GM23248 (cell line): ENCODE measurements at places on chromosomes 5 and 9. TPM values are rescaled to one million over a fixed set of nuclear protein-coding genes. Genes with fewer than 3 reads are reported as not detected.

The MAMDC4 gene
- polyA plus RNA-seq: 0.35 and 0.43 TPM in 2 replicates

The SLC25A25 gene
- polyA plus RNA-seq: 7.5 and 8.2 TPM in 2 replicates

The PPP2R2B gene
- 0.24 and 0.28 TPM in 2 replicates for polyA plus RNA-seq

The RNF180 gene
- 0.04 and 0.10 TPM in 2 replicates for polyA plus RNA-seq

DNA sequence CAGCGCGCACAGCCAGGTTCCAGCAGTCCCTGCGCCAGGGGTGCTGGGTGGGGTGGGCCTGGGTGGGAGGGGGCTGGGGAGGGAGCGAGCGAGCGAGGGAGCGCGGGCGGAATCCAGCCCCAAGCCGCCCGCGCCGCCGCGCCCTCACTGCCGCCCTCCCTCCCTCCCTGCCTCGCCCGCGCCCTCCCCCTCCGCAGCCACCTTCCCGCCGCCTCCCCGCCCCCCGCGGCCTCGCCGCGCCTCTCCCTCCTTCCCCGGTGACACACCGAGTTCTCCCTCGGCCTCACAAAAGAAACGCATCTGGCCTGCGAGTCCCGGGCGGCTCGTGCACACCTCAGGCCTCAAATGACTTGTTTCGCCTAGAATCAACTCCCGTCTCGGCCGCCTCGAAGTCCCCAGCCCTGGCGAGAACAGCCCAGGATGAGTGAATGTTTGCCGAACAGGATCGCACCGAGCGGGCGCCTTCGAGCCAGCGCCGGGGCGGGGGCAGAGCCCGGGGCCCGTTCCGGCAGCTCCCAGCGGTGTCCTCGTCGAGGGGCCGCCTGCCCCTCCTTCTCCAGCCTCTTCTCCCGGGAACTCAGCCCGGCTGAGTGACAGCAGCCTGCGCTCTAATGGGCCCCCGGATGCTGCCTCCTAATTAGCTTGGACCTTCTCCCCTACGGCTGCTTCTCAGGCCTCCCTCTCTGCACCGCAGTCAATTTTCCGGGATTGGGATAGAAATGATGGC, 371 bp upstream of the PITX1 start:
- H3K36me3 ChIP-seq: no peaks in the 10 kb centered on the region
- H3K27me3 ChIP-seq: peaks cover 86% of the 10 kb centered on the region
- peak; percentile 44 for DNase-seq

DNA sequence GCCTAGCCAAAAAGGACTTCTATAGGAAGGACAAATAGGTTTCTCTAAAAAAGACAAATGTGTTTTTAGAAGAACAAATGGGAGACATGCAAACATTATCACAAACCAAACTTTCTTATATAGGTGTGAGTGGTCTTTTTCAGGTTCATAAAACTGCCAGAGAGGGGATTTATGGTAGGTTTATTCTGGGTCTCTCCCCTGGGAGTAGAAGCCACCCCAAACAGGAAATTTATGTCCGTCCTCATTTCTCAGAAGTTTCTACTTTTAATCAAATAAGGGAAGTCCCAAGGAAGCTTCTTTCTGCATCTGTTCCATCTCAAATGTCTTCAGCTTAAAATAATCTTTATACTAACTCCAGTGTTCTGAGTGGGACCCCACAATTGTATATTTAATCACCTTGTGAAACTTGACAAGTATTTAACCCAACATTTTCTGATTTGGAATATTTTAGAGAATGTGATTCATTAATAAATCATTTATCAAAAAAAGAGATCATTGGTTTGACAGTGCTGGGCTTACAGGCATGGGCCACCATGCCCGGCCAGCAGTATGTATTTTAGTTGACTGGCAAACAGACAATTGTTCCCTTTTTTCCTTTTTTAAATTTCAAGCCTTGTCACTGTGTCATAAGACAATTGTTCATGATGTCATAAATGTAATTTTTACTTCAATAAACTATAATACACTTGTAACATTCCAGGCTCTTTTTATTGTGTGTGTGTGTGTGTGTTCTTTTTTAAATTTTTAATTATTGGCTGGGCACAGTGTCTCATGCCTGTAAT, 44.6 kb upstream of the GLDC start:
- H3K4me1 ChIP-seq: no peaks in the 10 kb centered on the region
- H3K4me3 ChIP-seq: no peak overlapping the region
- no peak for DNase-seq
- no peaks in the 10 kb centered on the region for H3K27me3 ChIP-seq
- no peaks in the 10 kb centered on the region for H3K36me3 ChIP-seq

DNA sequence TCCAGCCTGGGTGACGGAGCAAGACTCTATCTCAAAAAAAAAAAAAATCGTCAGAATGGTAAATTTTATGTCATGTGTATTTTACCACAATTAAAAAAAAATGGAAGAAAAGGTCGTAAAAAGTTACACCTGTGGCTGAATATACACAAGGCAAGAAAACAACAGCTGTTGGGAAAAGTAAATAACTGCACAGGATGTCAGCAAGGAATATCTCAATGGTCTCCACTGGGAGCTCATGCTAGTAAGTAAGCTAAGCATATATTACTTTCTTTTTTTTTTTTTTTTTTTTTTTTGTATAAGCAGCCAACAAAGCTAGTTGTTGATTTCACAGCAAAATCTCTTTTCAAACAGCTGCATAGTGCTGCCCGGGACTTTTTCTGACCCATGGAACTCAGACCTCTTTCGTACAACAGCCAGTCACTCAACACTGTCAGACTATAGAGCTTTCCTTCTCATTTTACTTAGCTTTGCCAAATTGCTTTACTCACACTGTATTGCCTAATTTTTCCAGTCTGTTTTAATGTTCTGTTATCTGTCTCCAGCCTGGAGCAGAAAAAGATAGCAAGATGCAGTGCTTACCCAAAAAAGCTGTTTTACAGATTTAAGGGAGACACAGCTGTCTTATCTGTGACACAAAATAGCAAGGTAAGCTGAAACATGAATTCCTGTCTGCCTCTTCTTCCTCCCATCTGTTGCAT, 175.9 kb downstream of the ENC1 start:
- no peak overlapping the region for H3K4me3 ChIP-seq
- H3K27me3 ChIP-seq: no peaks in the 10 kb centered on the region
- DNase-seq: peak; percentile 39
- H3K27ac ChIP-seq: no peak overlapping the region
- H3K36me3 ChIP-seq: no peaks in the 10 kb centered on the region
- H3K4me1 ChIP-seq: no peaks in the 10 kb centered on the region

DNA sequence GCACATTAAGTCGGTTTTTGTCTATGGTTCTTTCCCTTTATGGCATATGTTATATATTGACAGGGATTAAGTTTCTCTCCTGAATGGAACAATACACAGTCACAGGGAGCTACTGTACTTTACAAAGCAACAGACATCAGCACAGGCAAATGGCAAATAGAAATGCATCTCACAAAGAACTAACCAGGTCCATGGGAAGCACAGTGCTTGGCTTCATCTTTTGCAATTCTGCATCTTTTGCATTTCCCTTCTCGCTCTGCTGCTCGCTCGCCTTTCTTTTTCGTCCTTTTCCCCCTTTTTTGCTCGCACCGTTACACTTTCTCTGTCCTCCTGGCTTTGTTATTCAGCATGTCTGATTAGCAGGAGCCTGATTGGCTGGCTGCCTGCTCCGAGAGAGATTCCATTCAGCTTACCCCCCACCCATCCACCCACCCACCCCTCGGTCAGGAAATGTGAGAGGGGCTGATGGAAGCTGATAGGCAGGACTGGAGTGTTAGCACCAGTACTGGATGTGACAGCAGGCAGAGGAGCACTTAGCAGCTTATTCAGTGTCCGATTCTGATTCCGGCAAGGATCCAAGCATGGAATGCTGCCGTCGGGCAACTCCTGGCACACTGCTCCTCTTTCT, at the start of gene ADAMTSL1:
Gene ADAMTSL1, plus strand, starts transcription at position 502 of the 628 bp plus-strand sequence. Its CDS starts 80 bp downstream, at position 582.
- H3K4me1 ChIP-seq: peaks cover 36% of the 10 kb centered on the region
- H3K27me3 ChIP-seq: no peaks in the 10 kb centered on the region
- DNase-seq: peak; percentile 79
- H3K36me3 ChIP-seq: no peaks in the 10 kb centered on the region
- peak within 1 kb of the TSS; percentile 96 for H3K27ac ChIP-seq

GRCh38 chr5:31853398-31854135, 214.6 kb downstream of the PDZD2 start:
- peaks cover 44% of the 10 kb centered on the region for H3K27me3 ChIP-seq
- no peaks in the 10 kb centered on the region for H3K36me3 ChIP-seq
- H3K27ac ChIP-seq: no peak overlapping the region
- no peak for DNase-seq
- peaks cover 4% of the 10 kb centered on the region; the same call in 1 of the 2 replicates for H3K4me1 ChIP-seq

The WDR5 gene
- 21.0 and 21.8 TPM in 2 replicates for polyA plus RNA-seq

The SPINK7 gene
- not detected in 2 replicates for polyA plus RNA-seq

- peaks cover 19% of the 10 kb centered on the region for H3K4me1 ChIP-seq
- H3K27ac ChIP-seq: peak overlapping the region; percentile 44
- H3K36me3 ChIP-seq: peaks cover 11% of the 10 kb centered on the region
- no peaks in the 10 kb centered on the region for H3K27me3 ChIP-seq
- DNase-seq: peak; percentile 84
Measured at GRCh38 chr5:150560401-150561191, 52.7 kb downstream of the NDST1 start.

DNA sequence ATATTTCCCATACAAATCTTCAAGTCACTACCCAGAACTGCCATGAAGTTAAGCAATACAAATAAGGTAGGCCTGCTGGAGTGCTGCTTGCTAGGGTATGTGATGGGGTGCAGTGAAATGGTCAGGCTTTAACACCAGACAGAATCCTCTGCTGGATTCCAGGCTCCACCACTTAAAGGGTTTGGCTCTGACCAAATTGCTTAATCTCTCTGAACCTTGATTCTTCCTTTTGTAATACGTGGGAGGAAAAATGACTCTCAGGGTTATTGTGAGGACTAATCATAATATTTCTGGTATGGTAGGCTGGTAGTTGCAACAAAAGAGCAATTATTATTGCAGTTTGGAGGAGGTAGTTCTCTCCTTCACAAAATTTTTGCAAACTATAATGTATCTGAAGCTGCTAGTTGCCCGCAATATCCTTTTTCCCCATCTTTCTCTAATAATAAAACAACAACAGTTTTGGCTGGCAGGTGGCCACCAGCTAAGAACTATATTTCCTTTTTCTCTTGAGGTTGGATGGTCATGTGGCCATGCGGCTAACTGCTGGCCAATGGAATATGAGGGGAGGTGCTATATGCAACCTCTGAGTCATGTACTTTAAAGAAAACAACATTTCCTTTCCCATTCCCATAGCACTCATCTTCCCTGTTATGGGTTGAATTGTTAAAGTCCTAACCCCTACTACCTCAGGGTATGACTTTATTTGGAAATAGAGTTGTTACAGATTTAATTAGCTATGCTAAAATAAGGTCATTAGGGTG, 44.1 kb downstream of the CCL28 start:
- no peak overlapping the region for H3K27ac ChIP-seq
- H3K4me3 ChIP-seq: no peak overlapping the region
- DNase-seq: peak; percentile 47
- no peaks in the 10 kb centered on the region for H3K36me3 ChIP-seq

DNA sequence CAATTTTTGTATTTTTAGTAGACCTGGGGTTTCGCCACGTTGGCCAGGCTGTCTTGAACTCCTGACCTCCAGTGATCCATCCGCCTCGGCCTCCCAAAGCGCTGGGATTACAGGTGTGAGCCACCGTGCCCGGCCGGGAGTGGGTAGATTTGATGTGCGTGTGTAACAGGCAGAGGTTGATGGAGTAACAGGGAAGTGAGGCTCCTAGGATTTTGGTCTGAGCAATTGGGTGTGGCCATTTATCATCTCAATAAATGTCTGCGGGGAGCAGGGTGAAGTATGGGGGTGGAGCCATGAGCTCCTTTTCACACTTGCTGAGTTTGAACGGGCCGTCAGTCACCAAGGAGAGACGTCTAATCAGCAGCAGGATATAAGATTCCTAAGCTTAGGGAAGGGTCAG, 1.2 kb upstream of the REXO4 start:
- peak; percentile 35 for DNase-seq
- no peak overlapping the region for H3K27ac ChIP-seq
- peaks cover 8% of the 10 kb centered on the region for H3K4me1 ChIP-seq
- peak overlapping the region; percentile 87; the same call in 1 of the 2 replicates for H3K4me3 ChIP-seq
- no peaks in the 10 kb centered on the region for H3K27me3 ChIP-seq

The OR2Y1 gene
- not detected in 2 replicates for polyA plus RNA-seq

DNA sequence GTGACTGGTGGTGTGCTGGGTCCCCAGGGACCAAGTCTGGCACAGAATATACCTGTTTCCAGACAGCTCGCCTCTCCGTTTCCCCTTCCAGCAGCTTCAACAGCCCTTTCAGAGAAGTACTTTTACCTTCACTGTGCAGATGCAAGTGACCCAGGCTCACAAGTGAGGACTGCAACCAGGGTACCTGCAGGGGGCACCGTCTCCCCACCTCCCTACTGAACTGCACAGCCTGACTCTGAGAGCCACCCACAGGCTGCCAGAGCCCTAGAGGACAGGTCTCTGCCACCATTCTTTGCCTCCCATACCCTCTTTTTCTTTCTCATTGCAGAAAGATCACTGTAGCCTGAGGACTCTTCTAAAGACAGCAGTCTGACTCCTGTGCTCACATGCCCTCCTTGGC, 15.4 kb downstream of the IL9 start:
- H3K27ac ChIP-seq: no peak overlapping the region
- peaks cover 10% of the 10 kb centered on the region; the same call in 1 of the 2 replicates for H3K4me1 ChIP-seq
- peaks cover 5% of the 10 kb centered on the region; the same call in 1 of the 2 replicates for H3K27me3 ChIP-seq

DNA sequence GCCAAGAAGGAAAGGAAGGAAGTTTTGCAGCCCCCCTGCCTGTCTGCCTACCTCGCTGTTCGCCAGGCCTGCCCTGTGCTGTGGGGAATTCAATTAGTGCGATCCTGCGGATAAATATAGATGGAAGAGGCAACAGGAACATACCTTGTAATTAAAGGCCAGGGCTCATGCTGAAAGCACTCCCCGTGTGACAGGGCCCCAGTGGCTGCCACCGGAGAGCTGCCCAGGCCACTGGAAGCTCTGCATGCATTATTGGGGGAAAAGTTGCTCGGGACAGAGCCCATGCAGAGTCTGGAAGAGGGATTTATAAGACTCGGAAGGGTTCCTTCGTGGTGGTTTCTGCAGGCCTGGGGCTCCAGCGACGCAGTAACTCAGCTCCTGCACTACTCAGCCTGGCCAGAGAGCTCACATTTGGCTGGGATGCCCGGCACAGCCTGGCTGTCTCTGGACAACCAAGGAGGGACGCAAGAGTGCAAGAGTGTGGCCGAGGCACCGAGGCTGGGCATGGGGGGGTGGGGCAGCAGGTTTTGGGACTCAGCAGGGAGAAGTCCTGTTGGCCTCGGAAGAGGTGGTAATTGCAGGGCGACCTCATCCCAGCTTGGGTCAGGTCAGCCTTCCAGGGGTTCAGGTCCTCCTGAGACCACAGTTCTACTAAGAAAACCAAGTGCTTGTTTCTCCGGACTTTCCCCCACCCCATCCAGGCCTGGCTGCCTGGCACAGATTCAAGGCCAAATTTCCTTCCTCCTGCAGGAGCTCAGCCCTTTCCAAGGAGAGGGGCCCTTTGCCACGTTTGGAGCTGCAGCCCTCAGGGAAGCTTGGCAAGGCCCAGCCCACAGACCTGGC, 68.1 kb upstream of the GGTA1 start:
- H3K27me3 ChIP-seq: no peaks in the 10 kb centered on the region
- DNase-seq: peak; percentile 57
- no peaks in the 10 kb centered on the region for H3K36me3 ChIP-seq
- peaks cover 31% of the 10 kb centered on the region for H3K4me1 ChIP-seq
- peak overlapping the region; percentile 33; the same call in 1 of the 2 replicates for H3K4me3 ChIP-seq

GRCh38 chr5:89289604-89290003, 406.6 kb upstream of the MEF2C start:
- no peak overlapping the region for H3K4me3 ChIP-seq
- H3K4me1 ChIP-seq: peaks cover 4% of the 10 kb centered on the region
- H3K27me3 ChIP-seq: no peaks in the 10 kb centered on the region
- H3K27ac ChIP-seq: peak overlapping the region; percentile 26

- peaks cover 64% of the 10 kb centered on the region for H3K27me3 ChIP-seq
- no peak overlapping the region for H3K4me3 ChIP-seq
- no peak for DNase-seq
- no peaks in the 10 kb centered on the region for H3K4me1 ChIP-seq
- no peak overlapping the region for H3K27ac ChIP-seq
Measured at GRCh38 chr9:136190237-136190601, 14.7 kb downstream of the LHX3 start.

The SPINK4 gene
- polyA plus RNA-seq: not detected in 2 replicates
